GM13977 (cell line): ENCODE measurements at places on chromosomes 2 and 18.

DNA sequence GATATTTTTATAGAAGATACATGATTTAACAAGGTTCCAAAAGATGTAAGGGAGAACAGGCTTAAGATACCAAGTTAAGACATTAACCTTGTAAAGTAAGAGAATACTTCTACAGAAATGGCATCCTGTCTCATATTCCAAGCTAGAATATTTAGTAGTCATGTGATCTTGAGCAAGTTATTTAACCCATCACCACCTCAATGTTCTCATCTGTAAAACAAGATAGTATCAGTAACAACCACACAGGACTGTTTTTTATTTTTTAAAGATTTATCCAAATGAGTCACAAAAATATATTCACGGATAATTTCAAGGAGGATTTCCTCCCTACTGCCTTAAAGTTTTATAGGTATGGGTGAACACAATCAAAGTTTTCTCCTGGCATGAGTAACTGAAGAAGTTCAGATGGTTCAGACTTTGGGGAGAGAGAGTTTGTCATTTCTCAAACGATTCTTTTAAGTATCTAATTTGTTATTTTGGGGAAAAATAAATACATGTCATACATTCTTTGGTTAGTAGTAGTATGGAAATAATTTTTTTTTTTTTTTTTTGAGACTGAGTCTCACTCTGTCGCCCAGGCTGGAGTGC is 25.9 kb downstream of the ROCK1 start:
- no peak for DNase-seq

DNA sequence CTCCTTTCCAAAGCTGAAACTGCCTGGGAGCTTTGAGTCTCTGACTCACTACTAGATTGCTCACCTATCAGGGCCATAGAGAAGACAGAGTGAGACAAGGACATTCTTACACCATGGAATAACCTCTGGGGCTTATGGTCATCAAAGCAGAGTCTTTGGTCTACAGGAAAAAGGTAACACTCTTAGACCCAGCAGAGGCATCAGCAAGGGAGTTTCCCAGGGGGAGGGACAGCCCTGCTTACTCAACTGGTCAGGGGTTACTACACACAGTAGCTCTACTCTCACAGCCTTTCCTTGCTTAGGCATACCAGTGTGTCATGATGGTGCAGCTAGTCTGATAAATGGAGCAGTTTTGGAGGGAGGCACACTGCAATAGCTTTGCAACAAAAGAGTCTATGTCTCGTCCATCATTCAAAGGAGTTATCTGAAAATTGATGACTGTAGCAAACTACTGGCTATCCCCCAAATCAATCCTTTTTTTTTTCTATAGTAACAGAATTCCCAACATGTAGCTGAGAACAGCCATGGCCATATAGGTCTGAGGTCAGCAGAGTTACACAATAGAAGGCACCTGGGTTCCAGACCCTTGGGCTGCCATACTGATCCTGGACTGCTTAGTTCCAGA is 22.4 kb upstream of the CD28 start:
- DNase-seq = peak; percentile 59

DNA sequence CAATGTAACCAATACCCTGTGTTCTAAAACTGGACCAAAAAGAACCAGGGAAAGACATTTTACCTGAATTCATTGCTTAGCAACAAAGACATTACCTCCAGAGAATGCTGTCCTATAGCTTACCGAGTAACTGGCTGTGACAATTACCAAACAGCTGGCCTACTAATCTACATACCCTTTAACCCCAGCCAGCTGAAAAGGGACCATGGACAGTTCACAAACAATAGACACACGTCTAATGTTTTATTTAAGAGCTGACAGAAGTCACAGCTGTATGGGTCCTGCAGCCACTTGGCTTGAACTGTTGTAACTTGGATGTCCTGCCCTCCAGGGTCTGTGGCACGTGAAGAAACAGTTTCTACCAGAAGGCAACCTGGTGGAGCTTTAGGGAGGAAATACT is 130.1 kb upstream of the EFEMP1 start:
- DNase-seq = no peak

DNA sequence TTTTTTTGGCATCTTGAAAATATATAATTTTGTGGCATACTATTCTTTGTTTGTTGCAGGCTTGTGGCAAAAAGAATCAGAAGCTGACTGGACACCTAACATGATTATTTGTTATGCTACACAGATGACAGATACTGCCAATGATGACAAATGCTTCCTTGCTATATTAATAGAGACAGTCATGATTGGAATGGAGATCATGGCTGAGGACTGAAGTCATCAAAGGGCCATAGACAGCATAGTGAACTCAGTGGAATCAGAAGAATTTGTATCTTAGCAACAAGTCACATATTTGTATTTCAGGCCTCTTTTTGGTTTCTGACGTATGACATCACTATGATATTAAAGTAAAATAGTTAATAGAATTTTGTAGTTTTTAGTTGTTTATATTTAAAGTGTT is 1003.8 kb upstream of the DDX18 start:
- DNase-seq = no peak

DNA sequence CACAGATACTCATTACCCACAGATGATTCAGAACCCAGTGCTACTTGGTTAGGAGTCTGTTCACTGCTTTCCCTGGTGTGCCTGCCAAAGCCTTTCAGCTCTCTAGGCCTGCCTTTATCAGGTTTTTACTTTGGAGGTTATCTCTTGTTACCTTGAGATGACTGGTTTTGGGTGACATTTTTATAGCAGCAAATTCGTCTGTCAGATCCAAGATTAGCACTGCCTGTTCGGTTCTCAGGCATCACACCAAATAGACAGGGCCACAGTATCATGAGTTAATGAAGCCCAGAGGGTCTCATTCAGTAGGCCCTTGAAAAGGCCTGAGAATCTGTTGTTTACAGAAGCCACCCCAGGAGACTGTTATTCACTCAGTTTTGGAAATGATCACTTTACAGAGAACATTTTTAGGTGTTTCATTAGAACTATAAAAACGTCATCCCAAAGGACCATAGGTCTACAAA is 121.2 kb downstream of the OSBPL6 start:
- DNase-seq = no peak
